ENCODE measurements at places on chromosomes 7 and 10.

DNA sequence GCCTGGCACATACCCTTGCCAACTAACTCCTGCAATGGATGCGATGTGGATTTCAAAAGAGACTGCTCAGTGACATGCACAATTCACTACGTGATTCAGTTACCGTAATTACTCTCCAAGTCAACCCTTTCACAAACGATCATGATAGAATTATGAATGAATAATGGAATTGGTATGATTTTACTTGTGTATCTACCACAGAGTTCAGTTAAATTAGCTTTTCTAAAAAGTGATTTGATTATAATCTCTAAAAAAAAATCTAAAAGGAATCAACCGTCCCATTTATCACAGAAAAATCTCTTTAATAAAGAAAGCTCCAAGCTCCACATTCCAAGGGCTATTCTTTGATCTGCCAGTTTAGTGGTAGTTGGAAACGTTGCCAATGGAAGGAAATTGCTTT lies 30.4 kb upstream of the RSU1 start:
- DNase-seq, result no peak

- no peak for DNase-seq
These were observed 5.1 kb downstream of the CALML3 start for GRCh38 chr10:5529702-5530411.

DNA sequence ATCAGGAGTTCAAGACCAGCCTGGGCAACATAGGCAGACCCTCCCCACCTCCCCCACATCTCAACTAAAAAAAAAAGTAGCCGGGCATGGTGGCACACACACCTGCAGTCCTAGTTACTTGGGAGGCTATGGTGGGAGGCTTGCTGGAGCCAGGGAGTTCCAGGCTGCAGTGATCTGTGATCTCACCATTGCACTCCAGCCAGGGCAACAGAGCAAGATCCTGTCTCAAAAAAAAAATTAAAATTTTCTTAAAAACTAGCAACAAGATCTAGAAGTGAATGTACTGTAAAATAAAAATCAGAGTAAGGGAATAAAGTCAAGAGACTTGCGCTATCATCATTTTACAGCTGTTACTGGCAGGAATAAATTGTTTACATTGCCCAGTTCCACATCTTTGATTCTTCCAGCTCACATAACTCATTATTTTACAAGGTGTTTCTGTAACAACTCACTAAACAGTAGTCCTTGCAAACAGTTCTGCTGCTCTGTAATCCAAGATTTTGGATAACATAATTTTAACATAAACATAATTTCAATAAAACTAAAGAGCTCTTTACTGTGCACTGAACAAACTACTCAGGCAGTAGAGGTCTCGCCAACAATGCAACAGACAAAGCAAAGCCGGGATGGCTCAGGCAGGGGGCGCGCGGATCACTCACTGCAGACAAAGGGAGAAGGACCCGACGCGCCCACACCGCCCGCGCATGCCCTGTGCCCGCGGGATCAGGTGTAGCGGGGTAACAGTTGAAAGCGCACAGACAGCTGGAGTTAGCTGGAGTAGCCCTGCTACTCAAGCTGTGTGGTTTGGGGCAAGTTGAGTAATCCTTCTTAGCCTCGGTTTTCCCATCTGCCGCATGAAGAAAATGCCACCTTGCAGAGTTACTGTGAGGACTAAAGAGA lies 73.3 kb upstream of the NFE2L3 start:
- peak; percentile 67 for DNase-seq

GRCh38 chr7:92833766-92834506 lies 2.4 kb downstream of the CDK6 start:
- peak; percentile 77 for DNase-seq

GRCh38 chr10:22243321-22243720 lies 25.5 kb upstream of the EBLN1 start:
- DNase-seq, result no peak

GRCh38 chr7:95957510-95957909 lies 185.2 kb downstream of the DYNC1I1 start:
- no peak for DNase-seq

- DNase-seq, result no peak
These were observed 68.9 kb downstream of the PFKFB3 start for GRCh38 chr10:6271663-6272062.
